ENCODE measurements at places on chromosomes 1 and 21. TPM values are rescaled to one million over a fixed set of nuclear protein-coding genes. Genes with fewer than 3 reads are reported as not detected.

Gene ZYG11A
- not detected for total RNA-seq

- DNase-seq: no peak
These were observed 630 bp upstream of the LHX9 start for GRCh38 chr1:197916500-197916983.

DNA sequence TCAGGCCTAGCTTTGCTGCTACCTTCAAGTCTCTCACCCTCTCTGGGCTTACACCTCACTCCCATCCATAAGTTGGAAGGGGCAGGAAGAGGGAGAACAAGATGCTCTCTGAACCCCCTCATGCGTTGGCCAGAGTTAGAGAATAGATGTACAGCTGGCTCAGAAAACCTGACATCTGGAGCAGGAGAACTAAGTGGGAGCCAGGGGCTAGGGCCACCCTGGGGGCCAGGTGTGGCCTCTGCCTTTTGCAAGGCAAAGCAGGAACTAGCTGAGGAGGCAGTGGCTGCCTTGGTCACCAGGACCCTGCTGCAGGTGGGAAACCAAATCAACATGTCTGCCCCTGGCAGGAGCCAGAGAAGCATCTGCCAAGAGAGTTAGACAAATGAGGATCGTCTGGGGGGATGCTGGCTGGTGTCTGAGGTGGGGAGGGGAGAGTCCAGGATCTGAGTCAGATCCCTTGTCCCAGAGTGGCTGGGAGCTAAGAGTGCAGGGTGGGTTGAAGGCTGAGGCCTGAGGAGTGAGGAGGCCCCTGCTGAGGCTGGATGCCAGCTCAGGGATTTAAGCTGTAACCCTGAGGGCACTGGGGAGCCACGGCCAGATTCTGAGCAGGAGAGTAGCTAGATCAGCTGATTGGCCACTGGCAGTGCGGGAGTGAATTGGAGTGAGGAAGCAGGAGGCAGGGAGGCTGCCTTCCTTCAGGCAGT lies 115.0 kb downstream of the EPHB2 start:
- no peak for DNase-seq

DNA sequence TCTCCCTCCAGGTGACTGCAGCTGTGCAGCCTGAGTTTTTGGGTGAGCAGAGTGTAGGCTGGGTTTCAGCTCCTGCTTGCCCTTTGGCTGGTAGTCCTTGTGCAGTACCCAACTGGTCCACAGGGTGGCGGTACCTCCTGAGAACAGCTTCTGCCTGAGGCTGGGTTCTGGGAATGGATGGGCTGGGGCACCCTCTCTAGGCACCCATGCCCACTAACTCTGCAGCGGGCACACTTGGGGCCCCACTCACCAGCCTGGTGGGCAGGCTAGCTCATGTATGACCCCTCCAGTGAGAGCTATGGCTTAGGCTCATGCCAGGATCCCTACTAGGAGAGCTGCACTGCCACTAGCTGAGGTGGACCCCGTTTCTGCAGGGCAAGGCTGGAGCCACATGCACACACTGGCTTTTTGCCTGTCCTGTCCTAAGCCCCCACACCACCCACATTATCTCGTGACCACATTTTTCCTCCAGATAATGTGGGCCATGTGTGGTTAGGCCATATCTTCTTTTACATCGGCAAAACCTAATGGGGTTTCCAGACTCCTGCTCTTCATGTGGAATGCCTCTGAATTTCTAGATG lies 15.5 kb upstream of the GSTM4 start:
- peak; percentile 91 for DNase-seq

DNA sequence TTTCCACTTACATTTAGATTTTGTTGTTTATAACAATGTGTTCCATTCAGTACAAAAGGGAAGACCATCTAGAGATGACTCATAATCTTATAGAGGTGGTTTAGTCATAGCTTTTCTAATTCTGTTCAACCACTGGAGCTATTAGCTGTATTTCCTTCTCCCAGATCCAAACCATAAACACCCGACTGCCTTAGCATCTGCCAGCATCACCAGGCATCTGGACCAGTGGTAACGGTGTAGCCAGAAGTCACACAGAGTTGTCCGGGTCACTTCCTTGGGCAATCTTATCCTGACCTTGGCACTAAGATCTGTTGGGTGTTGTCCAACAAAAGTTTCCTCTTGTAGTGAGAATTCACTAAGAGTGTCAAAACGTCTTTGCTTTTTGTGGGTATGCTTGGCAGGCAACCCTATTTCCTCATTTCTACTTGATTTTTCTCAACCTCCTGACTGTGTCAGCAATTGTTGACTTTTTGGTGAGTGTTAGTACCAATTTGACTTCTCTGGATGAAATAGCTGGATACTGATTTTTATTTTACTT lies 372.1 kb upstream of the B3GALT2 start:
- no peak for DNase-seq

DNA sequence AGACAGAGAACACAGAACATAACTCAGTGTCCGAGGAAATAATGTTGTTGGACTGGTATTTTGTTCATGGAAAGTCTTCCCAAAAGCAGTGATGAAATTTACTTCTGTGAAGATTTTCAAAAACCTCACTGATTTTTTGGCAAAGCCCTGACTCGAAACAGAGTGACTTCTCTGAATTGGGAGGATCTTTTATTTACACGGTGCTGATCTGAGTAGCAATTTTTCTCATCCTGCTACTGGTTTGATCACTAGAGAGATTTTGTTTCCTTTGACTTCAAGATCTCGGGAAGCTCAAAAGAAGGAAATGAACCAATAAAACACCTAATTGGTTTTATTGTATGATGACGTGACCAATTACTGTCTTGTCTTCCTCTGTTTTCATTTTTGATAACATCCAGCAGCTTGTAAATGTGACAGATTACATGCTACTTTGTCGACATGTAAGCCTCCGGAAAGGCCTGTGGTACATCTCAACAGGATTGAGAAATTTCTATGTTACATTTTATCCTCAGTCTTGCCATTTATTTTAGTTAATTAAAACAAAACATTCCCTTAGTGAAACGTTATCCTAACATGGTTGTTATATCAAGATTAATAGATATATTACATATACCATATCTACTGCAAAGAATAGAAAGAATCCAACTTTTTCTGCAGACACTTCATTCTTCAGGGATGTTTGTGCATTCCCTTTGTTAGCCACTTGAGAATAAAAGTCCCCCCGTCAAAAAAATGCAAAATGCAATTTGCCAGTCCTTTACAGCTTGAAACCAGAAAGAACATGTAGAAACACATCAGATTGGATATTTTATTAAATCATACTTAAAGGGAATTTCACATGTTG lies 42.8 kb upstream of the IFI44L start:
- no peak for DNase-seq
